ENCODE measurements at places on chromosomes 12 and 14. TPM values are rescaled to one million over a fixed set of nuclear protein-coding genes. Genes with fewer than 3 reads are reported as not detected.

The GALNT8 gene
- under 0.01 TPM for total RNA-seq

The SERPINA12 gene
- total RNA-seq, result not detected

The ATL1 gene
- 8.5 TPM for total RNA-seq

The SLC8A3 gene
- total RNA-seq, result under 0.01 TPM
